Activated CD4-positive, alpha-beta T cell treated with anti-CD3 and anti-CD28 coated beads, Interleukin-2, amount 50 U/mL, for 48 hours (primary cell): ENCODE measurements at places on chromosomes 16 and 17.

GRCh38 chr17:5922476-5922875 is 147.7 kb upstream of the WSCD1 start:
- DNase-seq: no peak

DNA sequence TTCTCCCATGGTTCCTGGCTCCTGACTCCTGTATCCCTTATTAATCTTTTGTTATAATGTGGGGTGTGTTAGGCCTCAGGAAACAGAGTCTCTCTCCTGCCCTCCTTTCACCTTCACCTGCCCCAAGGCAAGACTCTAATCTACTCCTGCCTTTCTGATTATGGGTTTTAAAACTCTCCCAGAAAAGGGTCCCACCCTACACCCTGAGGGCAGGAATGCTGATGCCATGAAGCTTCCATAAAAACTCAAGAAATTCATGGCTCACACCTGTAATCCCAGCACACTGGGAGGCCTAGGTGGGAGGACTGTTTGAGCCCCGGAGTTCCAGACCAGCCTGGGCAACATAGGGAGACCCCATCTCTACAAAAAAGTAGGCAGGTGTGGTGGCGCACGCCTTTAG is 18.6 kb upstream of the SRCAP start:
- no peak for DNase-seq

- DNase-seq: no peak
Measured at GRCh38 chr17:16434662-16435061, 19.3 kb downstream of the TRPV2 start.

DNA sequence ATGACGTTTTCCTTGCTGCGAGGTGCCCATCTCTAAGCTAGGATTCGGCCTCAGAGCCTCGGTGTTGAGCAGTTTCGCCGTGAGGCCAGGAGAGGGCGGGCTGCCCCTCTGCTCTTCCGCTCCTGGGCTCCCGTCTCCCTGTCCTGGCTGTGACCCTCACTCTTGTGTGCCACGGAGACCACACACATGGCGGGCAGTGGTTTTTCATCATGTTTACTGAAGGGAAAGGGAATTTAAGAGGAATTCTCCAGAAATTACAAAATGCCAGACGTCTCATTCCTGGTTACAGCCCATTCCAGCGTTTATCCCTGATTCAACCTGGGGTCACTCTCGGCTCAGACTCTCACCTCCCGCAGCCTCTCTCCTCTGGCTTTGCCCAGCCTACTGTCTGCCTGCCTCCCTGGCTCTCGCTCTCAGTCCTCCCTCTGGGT is 96.8 kb upstream of the ELAC2 start:
- peak; percentile 13 for DNase-seq

- DNase-seq: no peak
Measured at GRCh38 chr17:72349491-72349995, 228.7 kb downstream of the SOX9 start.

DNA sequence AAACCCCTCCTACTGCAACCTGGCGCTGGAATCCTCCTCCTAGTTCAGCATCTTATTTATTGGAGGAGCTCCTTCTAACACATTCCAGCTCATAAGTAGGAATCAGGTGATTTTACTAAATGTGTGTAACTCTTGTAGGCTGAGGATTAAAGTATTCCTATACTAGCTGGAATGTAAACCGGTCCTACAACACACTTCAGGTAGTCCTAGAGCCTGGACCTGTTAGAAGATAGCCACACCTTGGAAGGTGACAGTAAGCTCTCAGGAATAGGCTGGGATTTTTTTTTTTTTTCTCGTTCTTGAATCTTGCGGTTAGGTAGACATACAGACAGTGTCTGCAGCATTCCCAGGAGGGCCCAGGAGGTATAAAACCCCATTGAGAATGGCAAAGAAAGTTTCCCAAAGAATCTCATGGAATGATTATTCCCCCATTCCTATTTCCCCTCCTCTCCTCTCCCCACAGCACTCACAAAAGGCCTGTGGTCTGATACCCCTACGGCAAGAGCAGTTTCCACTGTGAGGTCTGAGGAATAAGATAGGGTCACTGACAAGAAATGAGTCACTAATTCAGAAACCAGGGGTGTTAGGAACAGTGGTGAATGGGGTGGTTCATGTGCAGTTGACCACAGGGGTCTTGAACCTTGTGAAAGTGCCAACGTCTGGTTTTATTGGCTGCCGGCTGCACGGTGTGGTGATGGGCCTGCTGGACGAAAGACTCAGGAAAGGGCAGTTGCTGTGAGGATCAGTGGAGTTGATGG is 267.1 kb downstream of the UTP18 start:
- no peak for DNase-seq

DNA sequence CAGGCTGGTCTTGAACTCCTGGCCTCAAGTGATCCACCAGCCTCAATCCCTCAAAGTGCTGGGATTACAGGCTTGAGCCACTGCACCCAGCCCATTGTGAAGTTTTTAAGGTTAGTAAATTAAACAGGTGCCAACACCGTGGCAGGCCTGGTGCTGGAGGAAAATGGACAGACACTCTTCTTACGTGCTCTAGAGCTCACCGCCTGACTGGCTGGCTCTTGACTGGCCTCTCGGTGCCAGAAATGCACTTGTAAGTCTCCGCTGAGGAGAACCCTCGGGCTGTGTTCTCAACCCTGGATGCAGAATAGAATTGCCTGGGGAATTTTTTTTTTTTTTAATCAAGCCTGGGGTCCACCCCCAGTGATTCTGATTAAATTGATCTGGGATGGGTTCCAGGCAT is 10.3 kb upstream of the HAS3 start:
- no peak for DNase-seq

GRCh38 chr16:1633310-1633709 is 21.1 kb downstream of the CRAMP1 start:
- DNase-seq: no peak

GRCh38 chr17:41632482-41633105 is 8.2 kb upstream of the KRT17 start:
- no peak for DNase-seq

GRCh38 chr17:62865586-62865985 is 57.5 kb upstream of the MARCHF10 start:
- no peak for DNase-seq

GRCh38 chr16:31273676-31274075 is 13.9 kb downstream of the ITGAM start:
- no peak for DNase-seq

- no peak for DNase-seq
Measured at GRCh38 chr17:74481621-74482020, 15.2 kb downstream of the CD300A start.

- DNase-seq: peak; percentile 62
Measured at GRCh38 chr17:9239793-9240658, 218.7 kb downstream of the NTN1 start.

GRCh38 chr17:13074026-13074425 is 56.2 kb upstream of the ELAC2 start:
- DNase-seq: no peak

- DNase-seq: peak; percentile 61
Measured at GRCh38 chr17:4940555-4941318, 669 bp downstream of the RNF167 start.

GRCh38 chr17:27743281-27743885 is 56.9 kb downstream of the NOS2 start:
- no peak for DNase-seq

DNA sequence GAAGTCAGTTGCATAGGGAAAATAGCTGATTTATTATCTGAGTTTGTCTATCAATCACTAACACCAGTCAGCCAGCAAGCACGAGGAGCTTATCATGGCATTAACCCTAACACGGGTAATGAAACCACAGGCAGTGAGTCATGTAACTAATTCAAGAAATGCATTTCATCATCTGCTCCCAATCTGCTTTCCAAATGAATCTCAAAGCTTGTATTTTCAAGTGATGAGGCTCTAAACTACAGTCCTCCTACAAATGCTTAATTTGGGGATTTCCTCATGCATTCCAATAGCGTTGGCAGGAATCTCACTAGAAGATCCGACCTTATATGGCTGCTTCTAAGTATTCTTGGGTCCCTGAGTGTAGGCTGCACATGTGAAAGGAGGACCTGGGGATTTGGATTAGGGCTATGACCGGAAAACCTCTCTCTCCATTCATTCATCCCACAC is 118.4 kb upstream of the HSBP1 start:
- no peak for DNase-seq

DNA sequence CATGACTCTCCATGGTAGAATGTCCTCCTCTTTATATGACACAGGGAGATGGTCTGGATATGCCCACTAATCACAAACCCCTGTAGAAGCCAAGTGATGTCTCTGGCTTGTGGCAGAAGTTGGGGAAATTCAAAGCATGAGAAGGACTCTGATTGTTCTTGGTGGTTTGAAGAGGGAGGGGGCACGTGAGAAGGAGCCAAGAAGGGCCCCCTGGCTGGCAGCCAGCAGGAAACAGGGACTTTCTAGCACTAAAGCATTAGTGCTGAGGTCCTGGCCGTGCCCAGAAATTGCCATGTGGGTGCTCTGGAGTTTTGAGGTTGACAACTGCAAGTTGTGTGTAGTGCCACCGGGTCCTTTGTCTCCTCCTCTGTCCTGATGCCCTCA is 199.9 kb downstream of the LGALS9B start:
- peak; percentile 19 for DNase-seq

DNA sequence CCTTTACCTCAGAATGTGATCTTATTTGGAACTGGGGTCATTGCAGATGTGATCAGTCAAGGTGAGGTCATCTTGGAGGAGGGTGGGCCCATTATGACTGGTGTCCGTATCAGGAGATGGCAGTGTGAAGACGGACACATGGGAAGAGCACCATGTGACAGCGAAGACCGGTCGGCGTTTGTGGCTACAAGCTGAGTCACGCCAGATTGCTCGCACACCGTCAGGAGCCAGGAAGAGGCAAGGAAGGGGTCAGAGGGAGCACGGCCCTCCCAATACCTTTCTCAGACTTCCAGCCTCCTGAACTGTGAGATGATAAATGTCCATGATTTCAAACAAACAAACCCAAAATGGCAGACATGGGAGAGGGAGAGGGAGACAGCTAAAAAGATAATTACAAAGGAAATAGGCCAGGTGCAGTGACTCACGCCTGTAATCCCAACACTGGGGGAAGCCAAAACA is 13.2 kb downstream of the STARD3 start:
- DNase-seq: no peak

GRCh38 chr16:89548344-89549006 is 12.0 kb upstream of the RPL13 start:
- no peak for DNase-seq

- no peak for DNase-seq
Measured at GRCh38 chr17:33334703-33335102, 41.6 kb upstream of the ASIC2 start.

- DNase-seq: no peak
Measured at GRCh38 chr17:55296171-55296695, 31.5 kb downstream of the HLF start.

- no peak for DNase-seq
Measured at GRCh38 chr17:14805348-14805747, 459.8 kb downstream of the PMP22 start.

- DNase-seq: no peak
Measured at GRCh38 chr17:82116246-82116645, 18.2 kb upstream of the FASN start.

- DNase-seq: no peak
Measured at GRCh38 chr17:39240631-39241030, 14.9 kb upstream of the STAC2 start.

DNA sequence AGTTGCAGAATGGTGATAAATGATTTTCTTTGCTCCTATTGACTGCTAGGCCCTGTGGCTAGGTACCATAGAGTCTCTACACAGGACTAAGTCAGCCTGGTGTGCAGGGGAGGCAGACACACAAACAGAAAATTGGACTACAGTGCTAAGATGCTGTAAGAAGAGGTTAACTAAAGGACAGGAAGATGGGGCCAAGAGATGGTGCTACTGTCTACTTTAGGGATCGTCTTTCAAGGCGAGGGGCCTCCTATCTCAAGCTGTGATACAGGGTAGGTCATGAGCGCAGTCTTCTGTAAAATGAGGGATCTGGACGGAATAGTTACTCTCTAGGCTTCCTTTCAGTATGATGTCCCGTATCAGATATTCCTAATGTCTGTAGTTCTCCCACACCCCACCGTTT is 817 bp downstream of the NME1 start:
- no peak for DNase-seq

GRCh38 chr17:72745241-72745640 is 347.2 kb downstream of the SLC39A11 start:
- DNase-seq: no peak

DNA sequence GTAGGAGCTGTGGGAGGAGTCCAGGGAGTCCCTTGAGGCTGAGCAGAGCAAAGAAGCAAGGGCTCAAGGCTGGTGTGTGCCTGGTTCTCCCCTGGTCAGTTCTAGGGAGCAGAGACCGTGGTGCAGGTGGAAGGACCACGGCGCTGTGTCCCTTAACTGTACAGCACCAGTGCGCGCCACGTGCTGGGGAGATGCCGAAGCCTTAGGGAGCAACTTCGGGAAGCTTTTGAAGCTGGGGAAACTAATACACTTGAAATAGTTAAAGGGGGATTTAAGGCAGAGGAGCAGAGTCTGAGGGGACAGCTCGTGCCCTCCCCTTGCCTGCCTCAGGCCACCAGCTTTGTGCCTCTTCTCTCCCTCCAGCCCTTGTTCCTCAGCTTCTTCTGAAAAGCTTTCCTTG is 27.5 kb downstream of the MINK1 start:
- DNase-seq: no peak

GRCh38 chr16:28477311-28477920 is 5.3 kb upstream of the NPIPB7 start:
- no peak for DNase-seq

GRCh38 chr16:69526831-69527655 is 38.7 kb upstream of the NFAT5 start:
- DNase-seq: no peak

- no peak for DNase-seq
Measured at GRCh38 chr17:48564188-48565021, 13.7 kb downstream of the HOXB4 start.

GRCh38 chr16:57601801-57602478 is 26.5 kb upstream of the ADGRG1 start:
- peak; percentile 64 for DNase-seq

GRCh38 chr16:81633680-81634379 is 145.3 kb upstream of the PLCG2 start:
- DNase-seq: no peak

GRCh38 chr16:29911676-29912010 is 11.4 kb downstream of the ASPHD1 start:
- no peak for DNase-seq

DNA sequence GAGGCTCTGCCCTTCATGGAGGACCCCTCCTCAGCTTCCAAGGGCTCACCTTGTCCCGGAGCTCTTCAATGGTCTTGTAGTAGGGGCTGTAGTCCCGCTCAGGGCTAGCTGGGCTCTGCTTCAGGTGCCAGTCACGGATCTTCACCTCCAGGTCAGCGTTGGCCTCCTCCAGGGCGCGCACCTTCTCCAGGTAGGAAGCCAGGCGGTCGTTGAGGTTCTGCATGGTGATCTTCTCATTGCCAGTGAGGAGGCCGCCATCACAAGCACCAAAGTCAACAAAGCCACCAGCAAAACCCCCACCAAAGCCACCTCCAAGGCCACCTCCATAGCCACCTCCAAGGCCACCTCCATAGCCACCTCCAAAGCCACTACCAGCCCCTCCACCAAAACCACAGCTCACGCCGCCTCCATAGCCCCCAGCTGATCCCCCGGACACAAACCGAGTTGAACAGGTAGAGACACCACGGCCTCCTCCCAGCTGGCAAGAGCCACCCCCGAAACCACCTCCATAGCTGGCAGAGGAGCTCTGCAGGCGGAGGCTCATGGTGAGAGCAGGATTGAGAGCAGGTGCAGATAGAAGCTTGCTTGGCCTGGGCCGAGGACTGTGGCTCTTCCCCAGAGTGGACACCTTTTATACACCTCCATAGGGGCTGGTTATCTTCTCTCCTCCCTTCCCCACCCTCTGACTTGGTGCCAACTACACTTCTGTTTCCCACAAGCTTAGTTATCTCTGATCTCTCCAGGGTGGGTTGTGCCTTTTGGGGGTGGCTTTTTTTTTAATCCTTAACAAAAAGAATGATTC is at the start of gene KRT13:
Gene KRT13, minus strand, starts transcription at position 606 of the 802 bp plus-strand sequence. Its CDS starts 62 bp downstream, at position 544.
- no peak for DNase-seq
